ENCODE measurements at places on chromosomes 1 and 21.

DNA sequence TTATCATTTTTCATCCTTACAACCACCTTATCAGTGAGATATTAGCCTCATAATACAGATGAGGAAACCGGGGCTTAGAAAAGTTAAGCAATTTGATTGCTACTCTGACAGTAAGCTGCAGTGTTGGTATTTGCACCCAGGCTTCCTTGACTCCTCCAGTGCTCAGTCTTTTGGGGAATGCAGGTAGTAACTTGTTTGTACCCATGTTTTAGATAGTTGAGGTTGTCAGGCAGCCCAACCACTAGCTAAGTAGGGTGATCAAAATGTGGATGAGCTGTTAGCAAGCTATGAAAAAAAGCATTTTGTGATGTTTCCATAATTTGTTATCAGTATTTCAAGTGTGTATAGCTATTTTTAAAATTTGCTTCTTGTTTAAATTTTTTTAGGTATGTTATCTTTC, 80.8 kb downstream of the SASS6 start:
- DNase-seq = no peak

- DNase-seq = no peak
Observed at GRCh38 chr21:31752967-31753366, 21.0 kb upstream of the SCAF4 start.

- DNase-seq = no peak
Observed at GRCh38 chr1:45136984-45137383, 69.4 kb downstream of the ZSWIM5 start.

GRCh38 chr1:95012389-95012788, 60.4 kb downstream of the ALG14 start:
- no peak for DNase-seq

GRCh38 chr1:4668743-4669700, 14.6 kb downstream of the AJAP1 start:
- no peak for DNase-seq

GRCh38 chr1:39151267-39151666, 53.2 kb upstream of the MACF1 start:
- no peak for DNase-seq

DNA sequence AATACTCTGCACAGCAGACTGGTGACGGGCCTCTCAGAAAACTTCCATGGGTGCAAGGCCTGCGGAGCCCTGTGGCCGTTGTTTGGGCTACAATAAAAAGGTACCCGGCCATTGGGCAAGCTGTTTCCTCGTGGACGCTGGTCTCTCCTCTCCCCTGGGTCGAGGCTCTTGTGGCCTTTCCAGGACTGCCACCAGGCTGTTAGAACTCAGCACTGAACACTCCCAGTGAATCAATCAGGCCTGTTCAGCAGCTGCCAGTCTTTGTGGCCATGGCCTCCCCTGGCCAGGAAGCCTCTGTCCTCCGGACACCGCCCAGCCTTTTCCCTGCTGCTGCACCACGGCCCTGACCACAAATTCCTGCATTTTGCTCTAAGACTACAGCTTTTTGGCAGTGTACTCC, 33.0 kb upstream of the ACTRT2 start:
- DNase-seq = no peak

DNA sequence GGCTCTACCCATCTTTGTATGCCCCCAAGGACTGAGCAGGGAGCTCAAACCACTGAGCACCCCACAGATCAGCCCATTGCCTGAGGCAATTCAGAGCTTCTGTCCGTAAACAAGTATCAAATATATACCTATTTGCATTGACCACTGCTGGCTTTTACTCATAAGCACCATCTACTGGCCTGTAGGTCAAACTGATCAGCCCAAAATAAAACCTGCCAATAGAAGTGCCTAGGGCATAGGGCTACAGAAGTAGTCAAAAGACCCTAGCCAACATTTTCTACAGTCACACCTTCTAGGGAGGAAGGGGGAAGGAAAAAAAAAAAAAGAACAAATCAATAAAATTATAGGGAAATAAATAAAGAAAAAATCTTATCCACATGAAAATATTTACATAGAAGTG, 5.3 kb upstream of the LCE3D start:
- DNase-seq = no peak
